ENCODE measurements at places on chromosomes 2 and 18. TPM values are rescaled to one million over a fixed set of nuclear protein-coding genes. Genes with fewer than 3 reads are reported as not detected.

The CFAP221 gene
- not detected for total RNA-seq

The SLC14A1 gene
- total RNA-seq = not detected

DNA sequence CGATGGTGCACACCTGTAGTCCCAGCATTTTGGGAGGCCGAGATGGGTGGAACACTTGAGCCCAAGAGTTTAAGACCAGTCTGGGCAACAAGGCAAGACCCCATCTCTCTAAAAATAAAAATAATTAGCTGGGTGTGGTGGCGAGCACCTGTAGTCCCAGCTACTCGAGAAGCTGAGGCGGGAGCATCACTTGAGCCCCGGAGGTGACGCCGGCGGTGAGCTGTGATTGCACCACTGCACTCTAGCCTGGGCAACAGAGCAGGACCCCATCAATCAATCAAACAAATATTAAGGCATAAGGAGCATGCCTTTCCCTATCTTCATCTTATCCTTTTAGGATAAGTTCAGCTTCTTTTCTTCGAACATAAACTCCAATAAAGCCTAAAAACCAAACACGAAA lies 1.1 kb downstream of the WDSUB1 start:
- peaks cover 8% of the 10 kb centered on the region for H3K4me1 ChIP-seq
- H3K4me3 ChIP-seq = peak overlapping the region; percentile 74
- no peaks in the 10 kb centered on the region for H3K27me3 ChIP-seq

- no peaks in the 10 kb centered on the region for H3K27me3 ChIP-seq
- H3K27ac ChIP-seq = no peak overlapping the region
- DNase-seq = no peak
Measured at GRCh38 chr18:45057955-45058600, 377.4 kb downstream of the SETBP1 start.

DNA sequence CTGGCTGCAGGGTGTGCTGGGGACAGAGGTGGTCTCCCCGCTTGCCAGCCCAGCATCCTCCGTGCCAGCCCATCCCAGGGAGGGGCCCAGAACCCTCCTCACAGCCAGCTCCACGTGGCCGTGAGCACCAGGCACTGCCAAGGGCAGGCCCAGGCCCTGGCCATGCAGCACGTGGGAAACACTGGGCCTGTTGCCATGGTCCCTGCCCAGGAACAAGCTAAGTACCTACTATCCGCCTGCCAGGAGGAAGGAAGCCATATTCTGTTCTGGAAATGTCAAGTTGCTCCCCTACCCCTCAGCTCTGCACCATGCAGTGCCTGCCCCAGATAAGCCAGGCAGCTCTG lies 250.6 kb downstream of the CYP26B1 start:
- H3K4me3 ChIP-seq = no peak overlapping the region
- no peaks in the 10 kb centered on the region for H3K27me3 ChIP-seq
- H3K27ac ChIP-seq = no peak overlapping the region
- H3K4me1 ChIP-seq = no peaks in the 10 kb centered on the region

The SFT2D3 gene
- 7.5 TPM for total RNA-seq

The MYOM1 gene
- total RNA-seq = 17.3 TPM

GRCh38 chr18:76573325-76574025 lies 78.4 kb upstream of the ZNF516 start:
- H3K4me1 ChIP-seq = no peaks in the 10 kb centered on the region
- no peaks in the 10 kb centered on the region for H3K36me3 ChIP-seq
- DNase-seq = no peak
- no peaks in the 10 kb centered on the region for H3K27me3 ChIP-seq

GRCh38 chr18:26757263-26758019 lies 108.1 kb downstream of the AQP4 start:
- no peaks in the 10 kb centered on the region for H3K4me1 ChIP-seq
- no peaks in the 10 kb centered on the region for H3K36me3 ChIP-seq
- no peak overlapping the region for H3K4me3 ChIP-seq
- DNase-seq = no peak
- H3K27me3 ChIP-seq = no peaks in the 10 kb centered on the region

The KIAA2012 gene
- total RNA-seq = 0.83 TPM

GRCh38 chr2:198383392-198383791 lies 579.0 kb downstream of the PLCL1 start:
- H3K36me3 ChIP-seq = no peaks in the 10 kb centered on the region
- no peak for DNase-seq
- no peak overlapping the region for H3K27ac ChIP-seq
- H3K27me3 ChIP-seq = no peaks in the 10 kb centered on the region
- no peaks in the 10 kb centered on the region for H3K4me1 ChIP-seq
